ENCODE measurements at places on chromosomes 12 and 14.

GRCh38 chr12:68481181-68481941 lies 129.3 kb upstream of the RAP1B start:
- DNase-seq = no peak

DNA sequence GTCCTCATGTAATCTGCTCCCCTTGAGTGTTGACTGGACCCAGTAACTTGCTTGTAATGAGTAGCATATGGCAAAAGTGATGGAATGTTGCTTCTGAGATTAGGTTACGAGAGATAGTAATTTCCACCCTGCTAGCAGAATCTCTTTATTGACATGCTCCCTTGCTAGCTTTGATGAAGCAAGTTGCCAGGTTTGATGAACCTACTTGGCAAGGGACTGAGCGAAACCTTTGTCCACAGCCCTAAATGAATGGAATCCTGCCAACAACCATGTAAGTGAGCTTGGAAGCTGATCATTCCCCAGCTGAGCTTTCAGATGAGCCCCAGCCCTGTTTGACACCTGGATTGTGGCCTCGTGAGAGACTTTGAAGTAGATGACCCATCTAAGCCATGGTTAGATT lies 120.8 kb upstream of the PLXNC1 start:
- DNase-seq = no peak

GRCh38 chr14:76135722-76136121 lies 16.0 kb upstream of the GPATCH2L start:
- no peak for DNase-seq

DNA sequence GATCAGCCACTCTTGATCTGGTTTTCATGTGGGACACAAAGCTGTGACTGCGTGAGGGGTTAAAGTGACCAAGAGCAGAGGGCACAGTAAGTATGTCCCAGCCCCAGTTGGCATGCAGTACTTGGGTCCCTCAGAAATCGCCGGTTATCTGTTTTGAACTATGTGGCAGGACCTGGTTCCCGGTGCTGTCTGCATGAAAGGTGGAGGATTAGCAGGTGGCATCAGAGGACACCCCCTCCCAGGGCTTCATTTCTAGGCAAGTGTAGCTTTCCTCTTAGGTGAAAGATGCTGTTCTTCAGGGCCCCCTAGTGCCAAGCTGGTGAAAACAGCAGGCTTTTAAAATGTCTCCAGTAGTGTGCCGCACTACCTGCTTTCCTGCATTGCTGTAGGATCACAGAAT lies 57.1 kb downstream of the ATG14 start:
- peak; percentile 56 for DNase-seq

DNA sequence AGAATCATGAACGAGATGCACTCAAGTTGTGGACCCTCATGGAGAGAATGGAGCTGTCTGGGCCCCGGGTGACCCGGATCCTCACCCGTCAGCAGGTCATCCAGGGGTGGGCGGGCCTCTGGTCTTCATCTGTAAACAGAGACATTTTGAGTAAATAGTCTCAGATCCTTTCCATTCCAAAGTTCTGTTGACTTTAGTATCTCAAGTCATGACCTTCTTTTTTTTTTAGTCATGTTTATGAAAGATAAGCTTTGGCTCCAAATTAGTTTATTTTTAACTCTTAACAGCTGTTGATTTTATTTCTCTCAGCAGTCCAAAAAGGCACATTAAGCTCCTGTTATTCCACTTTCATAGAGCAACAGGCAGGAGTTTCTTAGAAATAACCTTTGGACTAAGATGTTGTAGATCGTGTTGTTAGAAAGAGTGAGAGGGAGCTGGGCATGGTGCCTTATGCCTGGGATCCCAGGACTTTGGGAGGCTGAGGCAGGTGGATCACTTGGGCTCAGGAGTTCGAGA lies 48.9 kb upstream of the AMN start:
- no peak for DNase-seq

GRCh38 chr14:101133068-101133467 lies 229.5 kb upstream of the RTL1 start:
- no peak for DNase-seq

- no peak for DNase-seq
These were observed 216.8 kb downstream of the PPFIA2 start for GRCh38 chr12:81542065-81543010.

- DNase-seq = no peak
These were observed 10.0 kb upstream of the PKP2 start for GRCh38 chr12:32906399-32907165.

- DNase-seq = peak; percentile 30
These were observed 558 bp downstream of the TEX22 start for GRCh38 chr14:105398726-105399465.

DNA sequence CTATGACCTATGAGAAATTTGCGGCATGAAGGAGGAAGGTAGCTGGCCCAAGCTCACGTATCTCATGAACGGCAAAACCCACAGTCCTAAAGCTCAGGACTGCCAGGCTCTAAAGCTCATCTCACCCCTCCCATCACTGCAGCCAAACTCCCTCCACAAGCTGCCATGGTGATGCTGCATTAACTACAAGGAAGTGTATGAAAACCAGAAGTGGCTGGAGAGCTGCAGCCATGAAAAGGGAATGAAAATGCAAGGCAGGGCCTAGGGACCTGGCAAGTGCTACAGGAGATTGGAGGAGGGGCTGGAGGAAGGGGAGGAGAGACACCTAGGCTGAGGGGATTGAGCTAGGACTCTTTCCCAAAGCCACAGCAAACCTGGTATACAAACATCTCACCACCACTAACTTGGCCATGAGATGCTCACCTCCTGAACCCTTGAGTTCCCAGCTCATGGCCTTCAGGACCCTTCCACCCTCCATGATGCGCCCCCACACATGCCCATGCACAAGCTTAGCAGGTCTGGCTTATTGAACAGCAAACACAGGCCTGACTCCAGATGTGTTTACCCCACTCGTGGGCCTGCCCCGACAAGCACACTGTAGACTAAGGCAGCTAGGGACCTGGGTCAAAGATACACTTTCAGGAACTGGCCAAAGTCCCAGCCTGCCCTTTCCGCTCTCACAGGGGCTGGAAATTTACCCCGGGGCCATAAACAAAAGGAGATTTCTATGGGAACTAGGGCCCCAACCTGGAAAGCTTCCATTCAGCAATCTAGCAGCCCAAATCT lies 42.0 kb downstream of the LTBP2 start:
- DNase-seq = no peak

- no peak for DNase-seq
These were observed 114.3 kb downstream of the SNAPC1 start for GRCh38 chr14:61876362-61877034.

- no peak for DNase-seq
These were observed 73.2 kb upstream of the ANO2 start for GRCh38 chr12:6018265-6018664.

All from activated CD4-positive, alpha-beta T cell treated with anti-CD3 and anti-CD28 coated beads, Interleukin-2, amount 50 U/mL, for 24 hours (primary cell).